Spleen (tissue), 13 donors: ENCODE measurements at places on chromosomes 6 and 20. TPM values are rescaled to one million over a fixed set of nuclear protein-coding genes. Genes with fewer than 3 reads are reported as not detected.
A peak's percentile ranks its signal among the peaks of the same experiment; 100 is the strongest.

GRCh38 chr20:56788041-56788670 lies 159.1 kb downstream of the TFAP2C start:
- peak; percentile 47 for DNase-seq

The MDFI gene
- polyA plus RNA-seq = 0.35 TPM

DNA sequence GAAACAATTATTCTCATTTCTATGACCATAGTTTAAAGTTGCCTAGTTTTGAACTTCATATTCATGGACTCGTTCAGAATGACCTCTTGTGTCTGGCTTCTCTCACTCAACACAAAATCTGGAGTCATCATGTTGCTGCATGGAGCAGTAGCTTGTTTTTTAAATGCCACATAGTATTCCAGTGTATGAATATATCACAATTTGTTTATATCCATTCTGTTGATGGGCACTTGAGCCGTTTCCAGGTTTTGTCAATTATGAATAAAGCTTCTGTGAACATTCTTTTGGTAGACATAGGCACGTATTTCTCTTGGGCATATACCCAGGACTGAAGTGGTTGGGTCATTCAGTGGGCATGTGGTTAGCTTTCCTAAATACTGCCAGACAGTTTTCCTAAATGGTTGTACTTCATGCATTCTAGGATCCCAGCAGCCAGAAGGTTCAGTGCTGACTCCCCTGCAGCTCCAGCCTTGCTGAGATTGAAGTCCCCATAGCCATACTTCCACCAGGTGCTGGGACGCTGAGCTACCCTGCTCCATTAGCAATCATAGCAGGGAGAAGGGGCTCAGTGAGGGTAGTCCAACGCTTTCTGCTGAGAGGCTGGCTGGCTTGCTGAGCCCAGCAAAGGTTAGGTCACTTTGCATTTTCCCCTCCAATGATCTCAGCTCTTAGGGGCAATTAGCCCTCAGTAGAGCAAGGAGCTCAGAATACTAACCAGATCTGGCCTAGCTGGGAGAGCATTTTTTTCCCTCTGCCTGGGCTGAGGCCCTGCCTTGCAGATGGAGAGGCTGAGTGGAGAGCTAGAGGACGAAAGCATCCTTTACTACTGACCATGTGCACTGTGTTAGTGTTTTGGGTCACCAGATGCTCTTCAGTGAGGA lies 35.7 kb upstream of the CTNNBL1 start:
- DNase-seq = no peak

- DNase-seq = no peak
Measured at GRCh38 chr6:52689857-52690256, 18.9 kb downstream of the TMEM14A start.

The ID4 gene
- 9.1 TPM for polyA plus RNA-seq

DNA sequence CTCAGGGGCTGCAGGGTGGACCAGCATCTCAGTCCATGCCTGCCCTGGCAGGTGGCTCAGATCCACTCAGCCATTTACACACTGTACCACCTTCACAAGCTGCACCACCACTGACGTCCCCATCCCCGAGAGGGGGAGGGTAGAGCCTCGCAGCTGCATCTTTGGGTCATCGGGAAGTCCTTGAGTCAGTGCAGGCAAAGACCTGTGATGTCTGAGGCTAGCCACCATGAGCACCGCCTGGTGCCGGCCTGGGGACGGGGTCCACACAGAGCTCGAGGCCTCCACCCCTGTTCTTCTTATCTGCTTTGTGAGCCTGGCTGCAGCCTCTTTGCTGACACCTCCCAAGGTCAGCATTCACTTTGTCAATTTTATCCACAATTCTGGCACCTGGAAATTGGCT lies 141.4 kb downstream of the PHACTR3 start:
- DNase-seq = no peak

The HLA-DQB2 gene
- polyA plus RNA-seq = not detected

The DPPA5 gene
- polyA plus RNA-seq = not detected

DNA sequence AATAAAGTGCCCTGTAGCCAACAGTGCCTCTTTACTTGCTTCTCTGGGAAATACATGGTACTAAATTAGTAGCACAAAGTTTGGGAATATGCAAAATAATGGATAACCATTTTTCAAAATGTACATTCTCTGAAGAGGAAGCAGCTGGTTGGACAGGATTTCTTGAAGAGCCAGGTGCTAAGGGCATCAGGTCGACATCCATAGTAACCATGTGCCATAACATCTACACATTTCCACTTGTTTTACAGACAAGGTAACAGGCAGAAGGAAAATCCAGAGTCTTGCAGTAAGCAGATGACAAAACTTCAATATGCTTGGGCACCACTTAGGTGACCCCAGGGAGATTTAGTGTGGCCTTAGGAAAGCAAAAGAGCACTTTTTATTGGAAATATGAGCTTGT lies 36.5 kb upstream of the SMIM28 start:
- no peak for DNase-seq

- no peak for DNase-seq
Measured at GRCh38 chr6:140677781-140678528, 1303.5 kb upstream of the CITED2 start.

GRCh38 chr20:62087227-62087626 lies 21.5 kb upstream of the TAF4 start:
- peak; percentile 45 for DNase-seq

DNA sequence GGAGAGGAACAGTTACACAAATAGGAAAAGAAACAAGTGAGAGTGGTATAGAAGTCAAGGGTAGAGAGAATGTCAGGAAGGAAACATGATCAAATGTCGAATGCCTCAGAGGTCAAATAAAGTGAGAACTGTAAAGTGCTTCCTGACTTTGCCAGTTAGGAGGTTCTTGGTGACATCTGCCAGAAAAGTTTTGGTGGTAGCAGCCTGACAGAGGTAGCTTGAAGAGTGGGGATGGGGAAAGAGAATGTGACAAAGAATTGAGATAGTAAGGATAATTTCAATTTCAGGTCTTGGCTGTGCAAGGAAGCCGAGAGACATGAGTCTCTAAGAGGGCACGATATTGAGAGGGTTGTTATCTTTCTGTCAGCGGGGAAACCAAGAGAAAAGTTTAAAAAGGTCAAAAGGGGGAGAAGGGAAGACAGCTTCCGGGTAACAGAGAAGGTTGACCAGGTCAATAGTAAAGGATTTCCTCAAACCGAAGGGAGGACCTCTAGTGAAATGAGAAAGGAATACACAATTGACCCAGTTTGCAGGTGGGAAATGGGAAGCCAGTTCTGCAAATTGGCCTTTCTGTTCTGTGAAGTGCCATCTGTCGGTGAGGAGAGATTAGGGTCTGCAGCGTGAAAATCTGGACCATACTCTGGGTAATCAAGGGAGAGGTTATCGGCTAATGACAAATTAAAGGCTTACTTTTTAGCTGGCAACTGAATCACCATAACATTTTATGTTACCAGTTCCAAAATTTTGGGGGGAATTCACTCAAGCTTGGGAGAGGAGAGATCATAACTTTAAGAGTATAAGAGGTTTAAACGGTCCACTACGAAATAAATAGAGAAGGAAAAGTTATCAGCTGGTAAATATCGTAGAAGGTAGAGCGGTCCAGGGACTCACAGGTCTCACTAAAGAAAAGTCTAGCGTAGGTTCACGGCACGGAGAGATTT lies 973 bp upstream of the BRD2 start:
- DNase-seq = no peak

The DEFB132 gene
- polyA plus RNA-seq = not detected

The TMEM14B gene
- polyA plus RNA-seq = 69.4 TPM

DNA sequence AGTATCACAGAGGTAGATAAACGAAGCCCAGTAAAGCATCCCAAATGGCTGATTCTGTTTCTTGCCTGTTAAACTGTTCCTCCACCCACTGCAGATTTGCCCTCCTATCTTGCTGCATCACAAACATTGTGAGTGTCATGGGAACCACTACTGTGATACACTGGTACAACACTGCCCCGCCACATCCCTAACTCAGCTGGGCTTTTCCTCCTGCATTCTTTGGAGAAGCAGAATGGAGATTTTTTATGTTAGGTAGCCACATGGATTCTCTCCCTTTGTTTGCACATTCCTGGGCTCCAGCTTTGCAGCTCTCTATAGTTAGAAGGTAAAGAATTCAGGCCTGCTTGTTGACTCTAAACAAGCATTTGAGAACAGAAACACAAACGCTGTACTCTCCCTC lies 234.1 kb downstream of the TMEM242 start:
- DNase-seq = no peak

DNA sequence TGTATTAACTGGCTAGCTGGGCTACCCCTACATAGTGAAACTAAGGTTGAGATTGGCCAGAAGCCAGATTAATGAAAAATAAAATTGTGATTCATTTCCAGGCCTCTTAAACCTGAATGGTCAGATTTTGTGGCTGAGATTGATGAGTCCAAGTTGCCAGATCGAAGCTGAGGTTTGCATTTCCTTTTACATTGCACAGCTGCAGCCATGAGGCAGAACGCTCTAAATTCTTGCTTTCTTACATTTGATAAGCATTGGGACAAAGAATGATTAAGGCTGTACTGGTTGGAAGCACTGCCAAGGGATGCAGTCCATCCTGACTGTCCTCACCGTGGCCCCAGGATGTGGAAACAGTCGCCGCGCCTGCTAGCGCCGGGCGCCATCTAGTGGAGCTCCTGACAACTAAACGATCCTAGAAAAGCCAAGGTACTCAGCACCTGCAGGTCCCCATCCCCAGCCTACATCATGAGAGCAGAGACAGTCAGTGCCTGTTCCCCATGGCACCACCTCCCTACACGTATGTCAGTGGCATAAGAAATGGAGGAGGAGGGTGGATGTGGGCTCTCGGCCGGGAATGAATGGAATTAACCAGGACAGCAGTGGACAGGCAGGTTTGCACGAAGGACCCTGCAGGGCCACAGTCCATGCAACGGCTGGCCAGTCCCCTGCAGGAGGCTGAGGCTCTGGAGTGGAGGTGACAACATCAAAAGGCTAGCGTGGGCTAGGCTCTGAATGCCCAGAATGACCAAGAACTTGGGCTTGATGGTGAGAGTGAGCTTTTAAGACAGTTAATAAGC lies 19.0 kb downstream of the PXDC1 start:
- peak; percentile 89 for DNase-seq

- no peak for DNase-seq
Measured at GRCh38 chr20:53578492-53579222, 15.0 kb downstream of the ZNF217 start.

DNA sequence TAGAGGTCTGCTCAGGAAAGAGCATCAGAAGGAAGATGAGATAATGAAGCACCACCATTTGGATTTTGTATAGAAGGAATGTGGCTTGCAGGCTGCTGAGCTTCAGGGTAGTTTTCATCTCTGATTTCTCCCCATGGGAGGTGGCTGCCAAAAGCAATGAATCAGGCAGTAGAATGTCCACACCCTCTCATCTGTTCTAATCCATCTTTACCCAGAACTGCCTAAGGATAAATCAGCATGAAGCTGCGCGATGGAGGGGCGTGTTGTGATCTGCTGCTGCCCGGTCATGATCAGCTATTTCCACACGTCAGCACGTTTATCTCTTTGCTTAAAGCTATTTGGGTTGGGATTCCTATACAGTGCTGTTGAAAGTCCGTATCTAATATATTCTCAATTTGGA lies 295.4 kb downstream of the FOXA2 start:
- DNase-seq = no peak

GRCh38 chr20:63974402-63975200 lies 4.8 kb downstream of the SAMD10 start:
- no peak for DNase-seq

GRCh38 chr6:138800377-138801150 lies 4.7 kb downstream of the ECT2L start:
- DNase-seq = no peak

DNA sequence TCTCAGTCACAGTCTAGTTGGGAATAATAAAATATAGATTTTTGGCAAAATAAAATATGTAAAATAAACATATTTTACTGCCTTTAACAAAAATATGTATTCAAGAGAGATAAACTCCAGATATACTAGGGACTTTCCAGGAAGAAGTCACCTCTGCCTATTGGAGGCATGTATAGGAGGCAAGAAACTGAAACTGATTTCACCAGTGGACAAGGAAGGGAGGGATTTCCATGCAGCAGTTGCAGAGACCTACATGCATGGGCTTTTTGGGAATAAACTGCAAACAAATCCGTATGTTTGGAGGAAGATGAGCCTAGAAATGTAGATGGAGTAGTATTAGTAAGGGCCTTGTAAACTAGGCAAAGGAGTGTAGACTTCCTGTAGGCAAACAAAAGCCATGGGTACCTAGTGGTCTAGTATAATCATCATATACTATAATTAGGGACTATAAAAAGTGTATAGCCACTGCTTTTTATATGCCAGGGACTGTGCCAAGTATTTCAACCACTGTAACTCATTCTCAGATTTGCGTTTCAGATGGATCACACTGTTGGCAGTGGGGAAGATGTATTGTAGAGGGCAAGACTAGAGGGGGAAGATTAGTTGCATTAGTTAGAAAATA lies 38.9 kb downstream of the CD109 start:
- no peak for DNase-seq

- DNase-seq = no peak
Measured at GRCh38 chr20:58657986-58658385, 6.9 kb downstream of the STX16 start.

- DNase-seq = no peak
Measured at GRCh38 chr6:146426516-146426915, 117.1 kb upstream of the RAB32 start.

The MMP24OS gene
- polyA plus RNA-seq = 41.5 TPM

GRCh38 chr6:105757512-105758200 lies 328.5 kb upstream of the PRDM1 start:
- DNase-seq = no peak

DNA sequence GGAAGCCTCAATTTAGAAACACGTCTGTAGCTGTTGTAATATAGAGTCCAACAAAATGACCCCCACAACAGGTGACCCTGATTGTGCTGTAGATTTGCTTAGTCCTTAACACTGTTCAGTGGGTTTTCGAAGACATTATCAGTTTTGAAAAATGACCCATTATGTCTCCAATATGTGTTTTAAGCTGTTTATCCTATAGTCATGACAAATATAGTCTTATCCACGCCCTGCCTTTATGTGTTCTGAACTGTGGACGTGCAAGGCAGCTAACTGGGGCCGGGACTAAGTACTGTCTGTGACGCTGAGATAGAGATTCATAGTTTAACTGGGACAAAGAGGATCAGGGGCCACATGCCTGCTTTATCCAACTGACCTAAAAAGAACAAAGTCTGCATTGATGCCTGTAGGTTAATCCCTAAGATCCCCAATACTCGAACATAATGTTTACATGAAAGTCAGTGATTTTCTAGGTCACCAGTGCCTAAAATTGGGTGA lies 192.4 kb downstream of the CD83 start:
- DNase-seq = no peak
